ENCODE measurements at places on chromosomes 2 and 18.

GRCh38 chr2:150601280-150602038 is 114.0 kb upstream of the RND3 start:
- DNase-seq = no peak

GRCh38 chr2:215921895-215922294 is 91.5 kb downstream of the MREG start:
- no peak for DNase-seq

DNA sequence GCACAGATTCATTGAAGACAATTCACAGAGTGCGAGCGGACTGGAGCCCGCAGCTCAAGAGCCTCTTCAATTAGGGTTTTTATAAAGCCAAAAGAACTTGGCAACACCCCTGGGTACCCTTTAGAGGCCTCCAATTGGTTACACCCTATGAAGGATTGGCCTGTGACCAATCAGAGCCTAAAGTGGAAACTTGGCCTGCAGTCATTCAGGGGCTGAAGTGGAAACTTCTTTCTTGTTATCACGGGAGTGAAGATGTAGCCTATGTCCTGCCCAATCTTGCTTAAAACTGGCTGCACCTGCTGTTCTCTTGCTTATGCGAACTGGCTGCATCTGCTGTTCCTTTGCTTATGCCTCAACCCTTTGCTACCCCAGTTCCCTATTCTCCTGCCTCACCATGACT is 1.8 kb upstream of the HJURP start:
- DNase-seq = peak; percentile 10

- DNase-seq = no peak
Measured at GRCh38 chr2:134689315-134689714, 29.5 kb downstream of the TMEM163 start.

DNA sequence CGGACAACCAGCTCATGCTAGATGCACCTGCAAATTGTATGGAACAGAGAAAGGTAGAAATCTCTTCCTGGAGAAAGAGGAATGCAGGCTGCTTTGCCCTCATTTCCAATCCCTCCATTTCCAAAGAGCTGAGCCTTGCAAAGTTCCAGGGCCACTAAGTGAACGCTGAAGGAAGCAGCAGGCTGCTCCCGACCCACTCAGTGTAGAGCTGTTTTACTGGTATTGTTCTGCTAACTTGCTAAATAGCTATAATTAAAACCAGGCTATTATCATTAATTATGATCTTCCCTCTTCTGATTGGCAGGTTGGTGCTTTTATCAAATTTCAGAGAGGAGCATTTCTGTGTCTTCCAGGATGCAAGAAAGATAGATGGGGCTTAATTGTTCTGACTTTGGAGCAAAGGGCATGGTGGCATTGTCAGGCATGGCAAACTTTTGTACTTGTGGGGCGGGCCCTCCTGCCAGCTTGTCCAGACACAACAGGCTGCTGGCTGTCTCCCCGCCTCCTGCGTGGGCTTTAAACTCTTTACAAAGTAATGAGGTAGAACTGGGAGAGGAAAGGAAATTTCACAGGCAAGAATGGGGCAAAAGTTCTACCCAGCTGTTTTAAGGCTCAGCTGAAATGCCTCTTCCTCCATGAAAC is 40.2 kb downstream of the ALK start:
- DNase-seq = no peak

GRCh38 chr2:204152616-204153015 is 216.1 kb downstream of the ICOS start:
- DNase-seq = peak; percentile 39

GRCh38 chr2:164899121-164899520 is 56.2 kb downstream of the SLC38A11 start:
- no peak for DNase-seq

- DNase-seq = no peak
Measured at GRCh38 chr2:113148606-113149552, 21.5 kb downstream of the IL1RN start.

GRCh38 chr2:71923887-71924533 is 223.7 kb downstream of the CYP26B1 start:
- peak; percentile 91 for DNase-seq

GRCh38 chr18:39025531-39025930 is 1459.9 kb upstream of the CELF4 start:
- DNase-seq = no peak

DNA sequence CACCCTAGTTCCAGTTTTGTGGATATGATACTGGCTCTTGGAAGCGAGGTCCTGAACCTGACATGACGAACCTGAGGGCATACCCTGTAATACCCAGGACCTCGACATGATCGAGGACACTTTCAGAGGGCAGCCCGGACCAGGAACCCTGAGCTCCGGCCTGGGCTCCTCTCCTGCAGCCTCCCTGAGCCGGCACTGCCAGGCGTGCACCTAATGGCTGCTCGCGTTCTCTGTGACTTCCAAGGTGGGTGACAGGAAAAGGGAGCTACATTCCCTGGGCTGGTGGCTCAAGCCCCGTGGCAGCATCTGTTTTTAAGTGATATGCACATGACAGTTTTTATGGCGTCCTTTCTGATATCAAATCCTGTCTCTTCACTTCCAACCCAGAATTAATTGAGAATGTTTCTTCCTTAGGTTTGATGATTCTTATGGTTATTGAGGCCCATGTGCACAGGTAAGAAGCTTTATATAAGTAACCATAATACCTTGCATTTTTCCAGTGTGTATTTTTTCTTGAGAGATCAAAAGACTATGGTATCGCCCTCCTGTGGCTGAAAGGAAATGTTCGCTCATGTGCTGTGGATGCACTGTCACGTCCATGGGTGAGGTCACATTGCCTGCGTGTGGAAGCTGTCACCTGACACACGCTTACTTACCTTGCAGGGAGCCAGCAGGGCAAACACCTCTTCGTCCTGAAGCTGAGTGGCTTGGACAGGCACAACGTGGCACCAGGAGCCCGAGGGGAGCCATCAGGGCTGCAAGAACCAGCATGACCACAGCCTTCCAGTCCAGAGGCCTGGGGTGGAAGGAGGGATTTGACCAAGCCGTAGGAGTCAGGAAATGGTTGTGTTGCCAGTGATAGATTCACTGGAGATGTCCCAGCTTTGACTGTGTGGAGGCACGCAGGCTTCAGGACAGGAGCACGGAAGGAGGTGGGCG is 367.4 kb upstream of the MYT1L start:
- DNase-seq = peak; percentile 29

GRCh38 chr18:25019086-25019860 is 332.7 kb downstream of the ZNF521 start:
- no peak for DNase-seq

- no peak for DNase-seq
Measured at GRCh38 chr18:8215741-8216140, 393.5 kb upstream of the RAB12 start.

DNA sequence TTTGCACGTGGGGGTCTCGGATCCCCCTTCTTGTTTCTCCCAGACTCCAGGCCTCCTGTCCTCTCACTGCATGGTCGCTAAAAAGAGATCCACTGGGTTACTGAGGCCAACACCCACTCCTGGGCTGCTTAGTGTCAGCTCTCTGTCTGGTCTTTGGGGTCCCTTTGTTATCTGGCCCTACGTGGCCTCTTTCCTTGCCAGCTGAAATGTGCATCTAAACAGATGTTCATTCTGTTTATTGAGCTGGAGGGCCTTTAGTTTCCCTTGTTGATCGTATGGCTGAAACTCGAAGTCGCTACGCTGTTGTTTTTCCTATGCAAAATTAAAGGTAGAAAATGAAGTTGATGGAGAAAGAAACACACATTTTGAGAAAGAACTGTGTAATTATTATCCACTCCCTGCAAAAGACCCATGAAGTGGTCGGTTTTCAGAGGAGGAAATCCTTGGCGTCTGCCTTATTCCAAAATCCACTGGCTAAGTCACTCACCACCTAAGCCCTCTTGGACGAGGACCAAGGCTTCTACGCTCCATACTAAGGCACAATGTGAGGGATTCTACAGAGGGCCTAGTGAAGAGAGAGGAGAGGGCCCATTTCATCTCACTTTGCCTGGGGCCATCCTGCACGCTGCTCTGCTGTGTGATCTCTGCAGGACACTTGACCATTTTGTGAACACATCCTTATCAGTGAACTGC is 105.3 kb downstream of the GLI2 start:
- DNase-seq = no peak

- DNase-seq = no peak
Measured at GRCh38 chr18:9846162-9846925, 39.4 kb upstream of the TXNDC2 start.

- DNase-seq = no peak
Measured at GRCh38 chr2:7992612-7993602, 688.9 kb upstream of the ID2 start.

GRCh38 chr2:54599914-54600313 is 123.5 kb upstream of the EML6 start:
- no peak for DNase-seq

DNA sequence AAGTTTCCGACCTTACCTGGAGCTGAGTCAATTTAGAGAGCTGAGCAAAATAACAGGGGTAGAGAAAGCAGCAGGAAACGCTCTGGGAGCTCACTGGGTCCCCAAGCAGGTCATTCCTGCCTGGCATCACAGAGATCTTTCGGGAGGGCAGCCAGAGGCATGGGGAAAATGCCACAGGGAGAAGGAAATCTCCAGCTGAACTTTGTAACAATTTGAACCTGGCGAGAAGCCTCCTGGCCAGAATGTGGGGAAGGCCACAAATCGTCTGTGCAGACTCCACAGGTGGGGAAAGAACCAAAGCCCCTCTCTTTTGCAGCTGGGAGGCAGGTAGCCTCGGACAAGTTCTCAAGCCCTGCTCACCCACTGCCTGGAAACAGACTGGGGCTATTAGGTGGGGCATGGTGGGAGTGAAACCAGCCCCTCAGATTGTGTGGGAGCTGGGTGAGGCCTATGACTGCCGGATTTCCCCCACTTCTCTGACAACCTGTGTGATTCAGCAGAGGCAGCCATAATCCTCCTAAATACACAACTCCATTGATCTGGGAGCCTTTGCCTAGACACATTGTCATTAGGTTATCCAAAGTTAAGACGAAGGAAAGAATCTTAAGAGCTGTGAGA is 53.9 kb downstream of the INO80D start:
- no peak for DNase-seq

GRCh38 chr18:56910237-56910636 is 236.7 kb upstream of the BOD1L2 start:
- no peak for DNase-seq

GRCh38 chr2:219630770-219631405 is 3.5 kb downstream of the SLC4A3 start:
- DNase-seq = no peak

DNA sequence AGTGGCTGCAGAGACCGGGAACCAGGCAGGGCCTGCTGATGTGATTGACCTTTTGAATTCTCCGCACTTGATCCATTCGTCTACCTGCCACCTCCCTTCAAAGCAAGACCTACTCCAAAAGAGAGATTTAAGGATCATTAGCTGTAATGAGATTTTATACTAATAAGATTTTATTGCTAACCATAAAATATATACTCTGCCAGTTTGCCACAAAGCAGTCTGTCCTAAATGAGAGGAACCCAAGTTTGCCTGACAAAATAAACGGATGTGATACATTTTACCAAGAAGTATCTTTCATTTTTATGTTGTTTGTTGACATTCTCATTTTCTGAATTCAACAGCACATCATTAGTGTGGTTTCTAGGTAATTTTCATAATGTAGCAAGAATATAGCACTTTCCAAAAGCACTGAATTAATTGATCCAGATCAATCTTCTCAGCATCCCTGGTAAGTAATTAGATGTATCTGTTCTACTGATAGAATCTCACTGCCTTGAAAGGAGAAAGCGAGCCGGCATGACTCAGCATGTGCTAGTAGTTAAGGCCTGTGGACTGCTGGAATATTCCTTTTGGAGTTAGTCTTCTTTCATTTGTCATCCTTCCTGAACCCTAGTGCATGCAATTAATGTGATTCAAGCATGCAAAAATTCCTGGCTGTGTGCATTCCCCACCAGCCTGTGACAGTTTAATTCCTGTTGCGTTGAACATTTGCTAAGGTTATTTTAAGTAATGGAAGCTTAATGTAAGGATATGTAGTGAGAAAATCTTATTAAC is 128.5 kb downstream of the ARL6IP6 start:
- no peak for DNase-seq

DNA sequence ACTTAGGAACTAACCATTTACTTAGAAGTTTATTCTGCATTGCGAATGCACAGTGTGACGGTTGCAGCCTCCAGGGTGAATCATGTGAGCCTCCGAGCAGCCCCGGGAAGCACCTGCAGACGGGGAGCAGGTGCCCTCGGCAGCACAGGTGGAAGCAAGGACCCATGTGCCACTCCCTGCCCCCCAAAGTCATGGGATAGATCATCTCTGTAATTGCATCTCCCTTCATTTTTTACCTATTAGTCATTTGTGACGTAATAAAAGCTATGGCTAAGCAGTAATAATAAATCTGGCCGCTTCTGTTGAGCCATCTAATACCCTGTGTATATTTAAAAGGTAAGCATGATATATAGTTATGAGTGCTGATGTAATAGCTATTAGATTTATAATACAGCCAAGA is 97.2 kb downstream of the PTGR3 start:
- DNase-seq = no peak

- no peak for DNase-seq
Measured at GRCh38 chr2:29766191-29766590, 155.2 kb downstream of the ALK start.

DNA sequence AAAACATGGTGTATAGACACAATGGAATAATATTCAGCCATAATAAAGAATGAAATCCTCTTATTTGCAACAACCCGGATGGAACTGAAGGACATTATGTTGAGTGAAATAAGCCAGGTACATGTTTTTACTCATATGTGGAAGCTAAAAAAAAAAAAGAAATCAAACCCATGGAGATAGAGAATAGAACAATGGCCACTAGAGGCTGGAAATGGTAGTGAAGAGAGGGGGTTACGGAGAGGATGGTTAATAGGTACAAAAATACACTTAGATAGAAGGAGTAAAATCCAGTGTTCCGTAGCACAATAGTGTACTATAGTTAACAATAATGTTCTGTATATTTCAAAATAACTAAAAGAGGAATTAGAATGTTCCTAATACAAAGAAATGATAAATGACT is 12.8 kb upstream of the KIAA2012 start:
- no peak for DNase-seq

- no peak for DNase-seq
Measured at GRCh38 chr2:58734365-58734764, 493.2 kb upstream of the FANCL start.

- DNase-seq = no peak
Measured at GRCh38 chr2:197128126-197128525, 182.5 kb downstream of the ANKRD44 start.

DNA sequence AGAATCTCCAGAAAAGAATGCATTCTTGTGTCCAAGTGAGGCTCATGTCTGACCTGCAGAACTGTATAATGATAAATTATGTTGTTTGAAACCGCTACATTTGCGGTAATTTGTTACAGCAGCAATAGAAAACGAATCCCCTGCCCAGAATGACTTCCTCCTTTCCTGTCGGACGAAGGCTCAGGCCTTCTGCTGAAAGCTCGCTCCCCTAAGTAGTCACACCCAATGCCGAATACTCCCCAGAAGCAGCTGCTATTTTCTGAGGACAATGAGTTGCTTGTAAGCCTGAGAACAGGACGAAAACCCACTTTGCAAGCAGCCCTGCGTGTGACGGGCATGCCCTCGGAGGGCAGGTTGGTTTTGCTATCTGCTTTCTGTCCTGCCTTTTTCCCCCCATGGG is 27.7 kb upstream of the PTPN4 start:
- no peak for DNase-seq
